ENCODE measurements at places on chromosomes 1 and 21.
A peak's percentile ranks its signal among the peaks of the same experiment; 100 is the strongest.

DNA sequence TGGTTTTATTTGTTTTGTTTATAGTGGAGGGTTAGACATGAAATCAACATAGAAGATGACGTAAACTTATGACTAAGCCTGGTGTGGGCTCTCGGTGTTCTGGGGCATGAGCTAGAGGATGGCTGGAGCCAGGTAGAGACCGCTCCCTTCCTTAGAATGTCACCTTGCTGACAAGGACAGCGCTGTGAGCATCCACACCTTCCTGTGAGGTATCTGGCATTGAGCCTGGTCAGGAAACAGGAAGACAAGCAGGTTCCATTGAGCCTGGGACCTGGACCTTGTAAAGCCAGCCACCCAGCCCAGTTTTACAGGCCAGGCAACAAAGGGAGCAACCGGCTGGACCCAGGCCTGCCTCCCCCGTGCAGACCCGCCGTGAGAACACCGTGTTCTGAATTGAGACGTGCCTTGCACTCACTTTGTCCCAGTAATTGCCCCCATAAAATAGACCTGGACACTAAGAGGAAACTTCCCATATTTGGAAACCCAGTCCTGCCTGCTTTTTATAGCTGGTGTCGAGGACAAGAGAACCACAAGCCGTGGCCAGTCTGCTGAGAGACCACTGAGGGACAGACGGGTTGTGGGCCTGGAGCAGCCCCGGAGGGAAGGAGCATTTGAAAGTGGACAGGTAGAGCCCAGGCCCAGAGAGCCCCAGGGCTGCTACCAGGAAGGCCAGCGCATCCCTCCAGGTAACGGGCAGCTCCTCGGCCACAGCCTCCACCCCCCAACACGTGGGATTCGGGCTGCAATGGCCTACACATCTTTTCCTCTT, 78.0 kb downstream of the PDE9A start:
- no peak for DNase-seq

DNA sequence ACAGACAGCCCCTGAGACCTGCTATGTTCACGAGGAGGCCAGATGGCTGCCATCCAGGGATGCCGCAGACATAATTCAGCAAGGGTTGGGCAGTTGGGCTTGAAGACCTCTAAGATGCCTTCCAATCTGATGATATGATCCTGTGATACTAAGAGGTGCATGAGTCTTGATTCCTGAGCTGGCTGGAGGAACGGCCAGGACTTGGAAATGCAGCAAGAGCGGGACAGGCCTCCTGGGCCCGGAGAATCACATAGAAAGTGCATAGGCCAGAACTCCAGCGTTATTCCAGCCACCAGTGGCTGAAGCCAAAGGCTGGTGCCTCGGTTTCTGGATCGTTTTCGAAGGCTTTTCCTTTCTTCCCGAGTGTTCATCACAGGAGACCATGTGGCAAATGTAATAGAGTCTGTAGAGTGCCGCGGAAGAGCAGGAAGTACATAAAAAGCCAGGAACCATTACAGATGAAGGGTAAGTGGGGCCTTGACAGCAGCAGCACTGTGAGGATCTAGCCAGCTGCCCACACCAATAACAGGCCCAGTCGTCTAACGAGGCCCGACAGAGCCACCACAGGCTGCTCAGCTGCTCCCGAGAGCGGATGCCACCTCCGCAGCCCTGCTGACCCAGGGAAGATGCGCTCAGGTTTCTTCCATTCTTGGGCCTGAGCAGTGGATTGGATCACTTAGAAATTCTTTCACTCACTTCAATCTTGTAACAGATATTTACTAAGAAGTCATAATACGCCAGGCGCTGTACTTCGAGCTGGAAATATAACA, 14.0 kb upstream of the LHX4 start:
- DNase-seq = no peak

DNA sequence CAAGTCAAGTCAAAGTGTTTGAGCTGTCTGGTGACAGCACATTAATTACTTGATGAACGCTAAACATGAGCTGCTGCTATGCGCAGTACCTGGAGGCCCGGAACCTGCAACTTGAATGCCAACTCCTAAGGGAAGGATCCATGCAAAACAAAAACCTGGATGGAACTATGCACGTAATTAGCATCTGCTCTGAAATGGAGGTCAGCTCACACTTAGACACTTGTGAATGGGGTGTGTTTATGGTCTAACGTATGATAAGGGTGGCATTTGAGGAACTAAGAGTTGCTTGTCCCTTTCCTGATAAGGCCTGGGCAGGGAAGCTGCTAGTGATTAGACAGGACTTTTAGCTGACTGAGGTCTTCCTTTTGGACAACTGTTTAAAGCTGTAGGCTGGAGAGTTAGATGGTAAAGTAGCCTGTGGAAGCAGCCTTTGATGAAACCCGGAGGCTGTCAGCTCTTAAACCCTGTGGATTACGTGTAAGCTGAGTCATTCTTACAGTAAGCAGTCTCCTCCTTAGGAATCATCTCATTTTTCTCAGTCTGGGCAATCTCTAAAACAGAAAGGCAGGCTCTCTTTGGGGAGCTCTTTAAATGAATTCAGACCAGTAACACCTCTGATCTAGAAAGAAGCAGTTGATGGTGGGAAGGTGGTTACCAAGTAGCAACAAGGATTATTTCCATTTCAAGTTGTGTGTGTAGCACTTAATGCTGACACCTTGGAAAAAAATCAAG, 6.8 kb downstream of the TENT5C start:
- no peak for DNase-seq

DNA sequence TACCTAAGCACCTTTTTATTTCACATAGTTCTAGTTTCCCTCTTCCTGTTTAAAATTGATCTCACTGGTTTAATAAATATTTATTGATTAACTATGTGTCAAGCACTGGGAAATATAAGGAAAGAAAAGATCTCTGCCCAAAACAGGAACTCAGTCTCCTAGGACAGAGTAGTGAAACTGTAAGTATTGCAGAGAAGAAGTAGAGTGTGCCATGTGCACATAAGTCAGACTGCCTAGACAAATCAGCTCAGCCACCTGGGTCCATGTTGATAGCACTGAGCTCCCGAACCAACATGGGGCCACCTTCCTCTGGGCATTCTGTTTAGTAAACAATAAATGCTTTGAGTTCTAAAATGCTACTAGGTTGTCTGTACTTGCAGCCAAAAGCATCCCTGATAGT, 9.8 kb upstream of the SSX2IP start:
- no peak for DNase-seq

GRCh38 chr21:40671716-40672115, 175.2 kb downstream of the DSCAM start:
- DNase-seq = no peak

DNA sequence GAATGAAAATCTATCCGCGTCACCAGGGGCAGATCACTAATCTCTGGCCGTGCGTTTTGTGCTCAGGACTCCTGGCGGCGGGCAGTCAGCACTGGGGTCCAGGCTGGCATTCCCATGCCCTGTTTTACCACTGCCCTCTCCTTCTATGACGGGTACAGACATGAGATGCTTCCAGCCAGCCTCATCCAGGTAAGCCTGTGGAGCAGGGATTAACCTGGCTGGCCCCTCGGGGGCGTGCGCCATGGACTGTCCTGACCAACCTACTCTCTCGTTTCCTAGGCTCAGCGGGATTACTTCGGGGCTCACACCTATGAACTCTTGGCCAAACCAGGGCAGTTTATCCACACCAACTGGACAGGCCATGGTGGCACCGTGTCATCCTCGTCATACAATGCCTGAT, 10.9 kb upstream of the CENPS start:
- DNase-seq = no peak

DNA sequence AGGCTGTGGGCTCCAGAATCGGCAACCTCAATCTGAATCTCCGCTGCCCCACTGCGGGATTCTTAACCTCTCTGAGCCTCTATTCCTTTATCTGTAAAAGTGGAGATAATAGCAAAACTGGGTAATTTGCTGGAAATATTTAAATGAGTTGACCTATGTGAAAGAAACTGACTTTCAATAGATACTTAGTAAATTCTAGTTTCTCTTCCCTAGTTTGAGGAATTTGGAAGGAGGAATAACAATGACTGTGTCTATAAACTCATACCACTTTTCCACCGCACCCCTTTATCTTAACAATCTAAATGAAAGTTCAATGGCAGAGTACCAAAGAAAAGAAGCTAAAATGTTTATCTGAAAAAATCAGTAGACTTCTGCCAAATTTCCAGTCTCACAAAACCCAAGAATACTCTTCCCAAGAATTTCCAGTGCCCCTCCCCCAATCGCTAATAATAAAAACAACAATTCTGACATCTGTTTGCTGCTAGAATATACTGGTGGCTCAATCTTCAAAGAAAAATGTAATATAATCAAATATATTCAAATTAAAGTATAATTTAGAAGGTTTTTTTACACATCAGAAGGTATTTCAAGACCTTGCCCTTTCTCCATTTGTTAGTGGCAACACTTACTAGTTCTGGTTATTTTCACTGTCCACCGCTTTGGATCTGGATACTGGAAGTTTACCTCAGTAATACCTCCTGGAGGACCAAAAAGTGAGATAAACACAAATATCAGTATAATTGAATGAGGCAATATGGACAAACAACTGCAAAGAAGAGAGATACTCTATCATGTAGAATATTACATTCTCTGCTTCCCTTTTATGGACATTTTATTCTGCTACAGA, 171.2 kb downstream of the LTN1 start:
- DNase-seq = peak; percentile 17

DNA sequence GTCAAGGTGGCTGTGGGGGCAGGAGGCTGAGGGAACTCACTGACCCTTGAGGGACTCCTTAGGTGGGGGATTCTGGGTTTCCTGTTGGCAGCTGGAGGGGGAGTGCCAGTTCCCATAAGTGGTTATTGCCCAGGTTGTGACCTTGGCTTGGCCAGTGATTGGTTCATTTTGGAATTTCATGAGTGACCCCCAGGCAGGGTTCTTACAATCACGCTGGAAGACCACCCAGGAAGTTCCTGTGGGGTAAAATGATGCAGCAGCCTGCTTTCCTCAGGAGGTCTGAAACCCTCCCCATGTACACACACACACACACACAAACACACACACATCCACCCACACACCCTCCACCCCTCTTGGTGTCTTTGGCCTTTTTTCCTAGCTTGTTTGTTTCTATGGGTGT, 16.9 kb downstream of the VANGL1 start:
- DNase-seq = no peak

GRCh38 chr1:219699870-219700269, 87.0 kb upstream of the ZC3H11B start:
- DNase-seq = no peak

DNA sequence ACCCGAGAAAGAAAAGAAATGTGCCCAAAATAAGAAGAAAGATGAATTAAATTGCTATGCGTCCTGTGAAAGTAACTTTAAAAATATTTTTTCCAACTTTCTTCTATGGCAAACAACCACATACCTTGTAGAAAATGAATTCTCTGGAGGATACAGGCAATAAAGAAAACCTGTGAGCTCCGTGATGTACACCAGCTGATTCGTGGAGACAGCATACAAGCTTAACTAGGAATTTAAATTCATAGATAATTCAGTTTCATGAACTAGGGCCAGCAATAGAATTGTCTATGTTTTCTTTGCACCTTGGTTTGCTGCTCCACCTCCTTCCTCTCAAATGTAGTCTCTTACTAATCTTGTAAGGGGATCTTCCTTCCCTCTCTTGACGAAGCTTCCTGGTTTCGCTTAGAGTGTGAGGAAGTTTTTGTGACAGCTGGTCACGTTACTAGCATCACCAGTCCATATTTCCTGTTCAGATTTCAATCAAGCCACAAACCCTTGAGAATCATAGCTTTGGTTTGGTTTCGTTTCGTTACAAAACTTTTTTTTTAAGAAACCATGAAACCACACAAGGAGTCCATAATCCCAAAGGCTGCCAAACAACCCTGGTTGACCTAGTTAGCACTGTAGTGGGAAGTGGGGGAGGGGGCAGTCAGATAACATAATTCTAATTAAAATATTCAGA, 35.8 kb downstream of the GREM2 start:
- DNase-seq = peak; percentile 15

- DNase-seq = no peak
Observed at GRCh38 chr1:157734321-157734720, 33.8 kb upstream of the FCRL3 start.

- DNase-seq = no peak
Observed at GRCh38 chr1:202162418-202163280, 2.2 kb upstream of the PTPN7 start.

DNA sequence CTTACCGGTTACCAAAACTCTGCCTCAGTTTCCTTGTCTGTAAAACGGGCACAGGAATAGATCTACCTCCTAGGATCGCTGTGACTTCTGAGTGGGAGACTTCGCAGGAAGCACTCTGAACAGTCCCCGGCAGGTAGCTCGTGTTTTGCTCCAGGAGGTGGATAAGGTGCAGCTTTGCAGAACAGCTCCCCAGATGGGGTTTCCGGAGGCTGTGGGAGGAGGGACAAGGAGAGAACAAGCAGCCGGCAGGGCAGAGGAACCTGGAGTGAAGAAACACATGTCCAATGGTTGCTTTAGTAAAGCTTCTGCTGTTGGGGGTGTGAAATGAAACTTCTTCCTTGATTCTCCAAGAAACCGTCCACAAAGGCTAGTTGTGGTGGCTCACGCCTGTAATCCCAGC, 95.5 kb upstream of the TARDBP start:
- no peak for DNase-seq

DNA sequence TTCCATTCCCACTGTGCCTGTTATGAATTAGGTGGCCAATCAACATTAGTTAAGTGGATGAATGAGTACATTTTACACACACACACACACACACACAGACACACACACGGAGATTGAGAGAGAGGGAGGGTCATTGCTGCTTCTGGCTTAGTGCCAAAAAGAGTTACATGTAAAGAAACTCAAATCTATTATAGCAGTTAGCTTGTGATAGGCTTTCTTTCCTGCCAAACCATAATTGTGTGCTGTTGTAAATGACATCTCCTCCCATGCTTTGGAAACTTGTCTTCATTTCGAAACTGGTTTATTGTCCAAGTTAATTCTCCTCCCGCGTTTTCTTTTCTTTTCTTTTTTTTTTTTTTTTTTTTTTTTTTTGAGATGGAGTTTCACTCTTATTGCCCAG, 1.4 kb upstream of the MT1HL1 start:
- DNase-seq = no peak

- DNase-seq = no peak
Observed at GRCh38 chr1:76832521-76832920, 34.8 kb upstream of the ST6GALNAC5 start.

- no peak for DNase-seq
Observed at GRCh38 chr1:178587096-178587495, 74.2 kb downstream of the TEX35 start.

DNA sequence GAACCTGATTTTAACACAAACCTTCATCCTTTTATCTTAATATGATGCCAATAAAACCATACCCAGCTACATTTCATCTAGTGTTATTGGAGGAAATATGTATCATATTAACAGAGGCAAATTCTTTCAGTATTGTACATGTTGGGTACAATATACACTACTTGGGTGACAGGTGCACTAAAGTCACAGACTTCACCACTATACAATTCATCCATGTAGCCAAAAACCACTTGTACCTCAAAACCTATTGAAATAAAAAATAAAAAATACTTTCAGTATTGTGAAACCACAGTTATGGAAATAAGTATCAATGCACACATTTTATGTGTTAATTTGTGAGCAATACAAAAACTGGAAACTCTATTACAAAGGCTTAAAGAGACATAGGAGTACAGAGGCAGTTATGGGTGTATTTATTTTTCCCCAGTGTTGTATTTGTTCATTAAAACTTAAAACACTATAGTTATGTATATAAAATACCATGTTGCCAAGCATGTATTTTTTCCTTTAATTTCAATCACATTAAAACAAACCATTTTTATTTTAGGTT, 25.1 kb upstream of the GPR88 start:
- DNase-seq = no peak

GRCh38 chr1:240462766-240463395, 149.1 kb downstream of the GREM2 start:
- no peak for DNase-seq

- DNase-seq = no peak
Observed at GRCh38 chr1:215007880-215008279, 74.7 kb upstream of the KCNK2 start.

GRCh38 chr1:75785983-75786853, at the start of gene RABGGTB:
Gene RABGGTB, plus strand, starts transcription at chr1:75786256. Its CDS starts 16 bp downstream, at chr1:75786272.
- peak; percentile 96 for DNase-seq
